ENCODE measurements at places on chromosomes 3 and 15. TPM values are rescaled to one million over a fixed set of nuclear protein-coding genes. Genes with fewer than 3 reads are reported as not detected.

DNA sequence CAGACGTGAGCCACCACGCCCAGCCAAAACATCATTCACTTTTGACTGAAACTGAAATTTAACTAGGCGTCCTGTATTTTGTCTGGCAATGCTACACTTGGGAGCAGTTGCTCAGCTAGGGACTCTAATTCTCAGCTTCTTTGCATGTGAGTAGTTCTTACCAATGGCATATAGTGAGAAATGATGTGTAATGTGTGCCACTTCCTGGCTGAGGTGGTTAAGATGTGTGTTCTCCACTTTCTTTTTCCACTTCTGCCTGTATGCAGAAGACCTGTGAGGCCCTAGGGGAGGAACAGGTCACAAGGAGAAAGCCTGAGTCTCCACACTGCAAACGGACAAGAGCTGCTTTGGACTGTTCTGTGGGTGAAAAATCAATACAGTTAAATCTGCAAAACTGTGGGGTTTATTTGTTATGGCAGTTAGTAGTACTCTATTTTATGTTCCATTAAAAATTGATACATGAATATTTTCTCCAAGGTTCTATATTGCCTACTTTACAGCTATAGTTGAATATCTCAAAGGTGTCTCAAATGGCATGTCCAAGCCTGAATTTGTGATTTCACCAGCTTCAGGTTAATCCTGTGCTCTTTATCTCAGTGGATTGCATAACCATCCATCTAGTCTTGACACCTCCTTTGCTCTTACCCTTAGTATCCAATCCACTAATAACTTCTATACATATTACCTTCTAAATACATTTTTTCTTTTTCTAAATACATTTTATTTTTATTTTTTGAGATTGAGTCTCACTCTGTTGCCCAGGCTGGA, 59.3 kb downstream of the NR1D2 start:
- no peak for DNase-seq

DNA sequence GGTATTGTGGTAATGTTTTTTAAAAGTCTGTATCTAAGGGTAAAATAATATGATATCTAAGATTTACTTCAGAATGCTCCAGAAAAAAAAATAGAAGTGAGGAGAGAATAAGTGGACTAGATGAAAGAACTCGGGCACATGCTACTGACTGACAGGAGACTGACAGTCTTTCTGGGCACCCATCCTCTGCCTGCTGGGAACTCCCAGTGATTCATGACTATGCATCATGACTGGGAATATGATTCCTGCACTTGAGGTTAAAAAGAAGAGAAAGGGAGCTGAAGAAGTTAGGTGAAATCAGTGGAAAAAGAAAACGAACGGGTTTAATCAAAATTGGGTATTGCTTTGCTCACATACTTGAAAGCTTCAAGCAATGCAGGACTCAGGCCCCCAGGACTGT, 35.7 kb upstream of the SPSB4 start:
- no peak for DNase-seq

GOLGA8S gene
- 1.4 TPM for polyA plus RNA-seq

NAALADL2 gene
- 19.9 TPM for polyA plus RNA-seq

MRPS11 gene
- 47.2 TPM for polyA plus RNA-seq

- no peak for DNase-seq
These were observed 55.1 kb upstream of the TRA2B start for GRCh38 chr3:185992831-185993374.

TMCO5A gene
- not detected for polyA plus RNA-seq

GOLGA8T gene
- 0.35 TPM for polyA plus RNA-seq

GNAT1 gene
- not detected for polyA plus RNA-seq

DNA sequence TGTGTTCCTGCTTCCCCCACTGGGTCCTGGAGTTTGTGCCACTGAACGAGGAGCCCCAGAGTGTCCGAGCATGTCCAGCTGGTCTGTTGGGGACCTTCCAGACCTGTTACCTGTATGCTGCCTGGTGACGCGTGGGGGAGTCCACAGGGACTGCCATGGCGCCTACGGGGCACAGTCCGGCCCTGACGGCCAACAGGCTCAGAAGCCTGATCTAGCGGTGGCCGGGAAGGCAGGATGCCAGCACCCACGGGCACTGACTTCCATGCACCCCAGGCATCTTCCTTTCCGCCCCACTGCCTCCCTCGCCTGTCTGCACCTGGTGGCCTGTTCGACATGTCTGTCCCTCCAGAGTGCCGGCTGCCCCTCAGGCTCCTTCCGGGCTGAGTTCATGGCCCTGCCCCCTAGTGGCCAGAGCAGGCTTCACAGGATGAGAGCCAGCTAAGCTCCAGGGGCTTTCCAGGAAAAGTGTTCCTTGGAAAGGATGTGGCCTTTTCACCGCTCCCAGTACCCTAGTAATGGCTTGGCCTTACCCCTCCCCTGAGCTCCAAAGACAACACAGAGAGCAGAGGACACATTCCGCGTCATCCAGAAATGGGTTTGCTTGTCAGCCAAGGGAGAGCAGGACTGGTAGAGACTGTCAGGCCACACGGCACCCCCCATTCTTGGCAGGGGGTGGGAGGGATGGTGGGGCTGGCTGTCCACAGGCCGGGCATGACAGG, 35.7 kb downstream of the NGRN start:
- DNase-seq, result no peak

DNA sequence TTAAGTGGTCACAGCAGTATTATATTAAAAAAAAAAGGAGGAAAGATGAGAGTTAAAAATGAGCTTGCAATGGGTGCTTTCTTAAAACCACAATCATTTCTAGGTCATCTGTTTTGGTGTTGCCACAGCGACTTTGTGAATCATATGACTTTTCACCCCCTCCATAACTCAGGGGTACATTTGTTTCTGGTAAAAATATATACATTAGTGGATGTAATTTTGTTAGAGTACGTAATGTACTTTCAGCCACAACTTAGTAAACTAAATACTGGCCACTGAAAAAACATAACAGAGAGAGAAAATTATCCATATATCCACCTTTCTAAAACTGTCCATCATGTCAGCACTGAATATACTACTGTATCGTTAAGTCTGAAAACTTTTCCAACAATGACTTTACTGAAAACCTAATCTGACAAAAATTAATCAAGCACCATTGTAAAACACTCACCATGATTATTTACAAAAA, 3.4 kb downstream of the ANKRD28 start:
- no peak for DNase-seq

GRCh38 chr15:52765785-52766184, 24.4 kb downstream of the ONECUT1 start:
- no peak for DNase-seq

SLC9C1 gene
- polyA plus RNA-seq, result 1.2 TPM

DNA sequence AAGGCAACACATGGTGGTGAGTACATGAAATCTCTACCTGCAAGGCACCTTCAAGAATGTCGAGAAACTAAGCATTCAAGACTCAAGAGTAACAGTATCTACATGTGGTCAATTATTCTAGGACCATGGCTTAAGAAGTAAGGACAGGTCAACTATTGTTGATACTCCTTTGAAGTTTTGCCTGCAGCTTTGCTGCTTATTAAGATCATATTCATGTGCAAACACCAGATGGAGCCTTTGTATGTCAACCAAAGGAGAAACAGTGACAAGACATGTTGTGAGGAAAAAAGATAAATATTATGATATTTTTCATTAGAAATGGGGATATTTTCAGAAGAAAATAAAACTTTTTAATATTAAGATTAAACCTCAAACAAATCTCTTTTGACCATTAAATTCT, 52.3 kb upstream of the FGF7 start:
- no peak for DNase-seq

DNA sequence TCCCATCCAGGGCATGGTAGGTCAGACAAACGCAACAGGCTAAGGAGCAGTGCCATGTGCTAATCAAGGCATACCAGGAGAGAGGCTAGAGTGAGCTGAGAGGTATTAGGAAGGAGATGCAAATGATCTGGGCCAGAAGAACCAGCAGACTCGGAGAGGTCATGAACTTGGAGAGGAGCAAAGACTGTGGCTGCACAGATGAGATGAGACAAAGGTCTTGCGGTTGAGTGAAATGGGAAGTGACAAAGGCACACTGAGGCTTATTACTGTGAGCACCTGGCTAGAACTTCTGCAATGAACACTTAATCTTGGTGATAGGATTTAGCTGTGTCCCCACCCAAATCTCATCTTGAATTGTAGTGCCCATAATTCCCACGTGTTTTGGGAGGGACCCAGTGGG, 380.2 kb downstream of the ULK4 start:
- no peak for DNase-seq

GRCh38 chr15:28128031-28128430, 28.9 kb upstream of the OCA2 start:
- no peak for DNase-seq

- no peak for DNase-seq
These were observed 463.1 kb upstream of the ARHGEF26 start for GRCh38 chr3:153658136-153658535.

- DNase-seq, result no peak
These were observed 49.9 kb downstream of the NEK10 start for GRCh38 chr3:27319304-27319703.

SYNPR gene
- not detected for polyA plus RNA-seq

DNA sequence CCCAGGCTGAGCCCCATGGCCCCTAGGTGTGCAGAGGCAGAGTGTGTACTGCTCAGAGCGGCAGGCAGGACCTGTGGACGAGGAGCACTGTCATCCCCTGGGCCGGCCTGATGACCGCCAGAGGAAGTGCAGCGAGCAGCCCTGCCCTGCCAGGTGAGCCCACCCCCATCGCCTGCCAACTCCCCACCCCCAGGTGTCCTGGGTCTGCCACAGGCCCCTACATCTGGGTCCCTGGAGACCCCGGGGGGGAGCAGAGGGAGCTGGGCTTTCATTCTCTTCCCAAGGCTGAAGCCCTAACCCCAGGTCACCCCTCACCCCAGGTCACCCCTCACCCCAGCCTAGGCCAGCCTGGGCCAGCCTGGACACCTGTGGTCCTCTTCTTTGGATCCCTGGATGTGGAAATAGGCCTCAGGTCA, 93.1 kb downstream of the TBC1D2B start:
- no peak for DNase-seq

DNA sequence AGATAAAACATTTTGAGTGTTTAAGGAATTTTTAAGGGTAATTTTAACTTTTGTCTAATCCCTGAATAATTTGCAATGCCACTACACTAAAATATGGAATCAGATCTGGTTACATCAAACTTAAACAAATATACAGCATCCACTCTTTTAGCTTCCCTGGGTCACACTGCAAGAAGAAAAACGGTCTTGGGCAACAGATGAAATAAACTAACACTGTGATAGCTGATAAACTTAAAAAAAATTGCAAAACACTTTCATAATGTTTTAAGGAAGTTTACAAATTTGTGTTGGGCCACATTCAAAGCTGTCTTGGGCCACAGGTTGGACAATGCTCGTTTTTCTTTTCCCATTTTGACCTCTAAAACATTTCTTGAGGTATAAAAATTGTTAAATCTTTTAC, 34.3 kb downstream of the CCDC66 start:
- DNase-seq, result no peak

GRCh38 chr3:111864821-111865656, 6.0 kb downstream of the PHLDB2 start:
- no peak for DNase-seq

DNA sequence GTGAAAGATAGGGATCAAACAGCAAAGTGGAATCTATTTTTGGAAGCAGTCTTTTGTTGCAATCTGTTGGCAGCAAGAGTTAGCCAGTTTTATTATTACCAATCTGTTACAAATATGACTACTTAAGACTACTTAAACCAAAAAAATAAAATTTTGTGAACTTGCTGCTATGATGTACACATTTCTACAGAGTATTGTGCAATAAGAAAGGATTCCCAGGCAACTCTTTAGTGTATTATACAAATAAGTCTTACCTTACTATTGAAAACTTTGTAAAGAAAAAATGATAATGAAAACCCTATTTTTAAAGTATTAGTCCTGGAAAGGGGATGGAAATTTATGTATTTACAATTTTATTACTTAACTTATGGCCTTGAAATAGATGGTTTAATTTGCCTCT, 44.7 kb downstream of the CADM2 start:
- no peak for DNase-seq

DNA sequence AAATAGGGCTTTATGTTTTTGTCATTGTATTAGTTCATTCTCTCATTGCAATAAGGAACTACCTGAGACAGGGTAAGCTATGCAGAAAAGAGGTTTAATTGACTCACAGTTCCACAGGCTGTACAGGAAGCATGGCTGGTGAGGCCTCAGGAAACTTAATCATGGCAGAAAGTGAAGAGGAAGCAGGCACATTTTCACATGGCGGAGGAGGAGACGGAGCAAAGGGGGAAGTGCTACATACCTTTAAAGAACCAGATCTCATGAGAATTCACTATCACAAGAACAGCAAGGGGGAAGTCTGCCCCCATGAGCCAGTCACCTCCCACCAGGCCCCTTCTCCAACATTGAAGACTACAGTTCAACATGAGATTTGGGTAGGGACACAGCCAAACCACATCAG, 25.6 kb downstream of the CEP63 start:
- DNase-seq, result no peak

LSAMP gene
- 14.2 TPM for polyA plus RNA-seq

- DNase-seq, result no peak
These were observed 14.8 kb upstream of the SEMA5B start for GRCh38 chr3:123042413-123042812.

DNA sequence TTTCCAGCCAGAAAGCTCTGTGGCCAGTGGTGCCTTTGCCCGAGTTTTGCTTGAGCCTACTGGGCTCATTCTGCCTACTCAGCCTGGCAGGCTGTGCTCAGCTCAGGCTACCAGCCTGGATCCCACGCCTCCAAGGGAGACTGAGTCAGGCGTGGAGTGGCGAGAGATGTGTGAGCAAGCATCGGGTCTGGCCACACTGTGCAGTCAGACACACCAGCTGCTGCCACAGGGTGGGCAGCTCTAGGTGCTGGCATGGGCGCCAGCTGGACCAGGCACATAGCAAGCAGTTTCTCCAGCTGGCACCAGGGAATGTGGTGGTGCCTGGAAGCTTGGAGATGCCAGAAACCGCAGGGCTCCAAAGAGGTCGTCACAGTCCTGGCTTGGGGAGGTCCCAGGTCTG, 498.5 kb upstream of the CNTN4 start:
- no peak for DNase-seq

DNA sequence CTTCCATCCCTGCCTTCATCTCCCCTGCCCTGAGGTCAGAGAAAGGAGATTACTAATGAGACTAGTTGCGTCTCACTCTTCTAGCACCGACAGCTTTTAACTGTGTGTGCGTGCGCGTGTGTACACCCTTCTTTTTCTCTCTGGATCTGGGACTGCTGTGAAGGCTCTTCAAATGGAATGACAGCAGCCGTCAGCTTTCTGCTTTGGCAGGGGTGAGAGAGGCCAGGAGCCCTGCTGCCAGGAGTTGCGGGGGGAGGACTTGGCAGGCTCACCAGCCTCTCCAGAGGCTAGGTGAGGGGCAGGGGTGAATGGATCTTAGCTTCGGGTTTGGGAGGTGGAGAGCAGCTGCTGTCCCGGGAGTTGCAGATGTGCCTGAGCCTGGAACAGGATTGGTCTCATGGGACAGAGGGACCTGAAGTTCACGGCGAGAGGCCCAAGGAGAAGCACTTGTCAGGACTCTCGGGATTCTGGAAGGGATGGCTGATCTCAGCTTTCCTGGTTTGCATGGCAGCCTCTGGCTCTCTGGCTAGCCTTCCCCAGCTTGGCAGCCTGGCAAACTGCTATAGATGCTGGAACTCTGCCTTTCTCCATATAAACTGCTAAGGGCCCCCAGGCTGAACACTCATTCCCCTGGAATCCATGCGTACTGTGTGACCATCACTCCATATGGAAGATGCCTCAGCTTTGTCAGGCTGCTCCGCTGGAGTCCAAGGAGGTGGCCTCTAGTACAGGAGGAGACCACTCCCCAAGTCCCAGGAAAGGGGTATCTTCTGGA, 16.6 kb downstream of the TEX264 start:
- DNase-seq, result no peak

GRCh38 chr15:87538327-87538834, 718.2 kb downstream of the NTRK3 start:
- DNase-seq, result no peak

All from left kidney (tissue), 8 donors.